SK-MEL-5 (cell line): ENCODE measurements at places on chromosomes 2 and 18.

DNA sequence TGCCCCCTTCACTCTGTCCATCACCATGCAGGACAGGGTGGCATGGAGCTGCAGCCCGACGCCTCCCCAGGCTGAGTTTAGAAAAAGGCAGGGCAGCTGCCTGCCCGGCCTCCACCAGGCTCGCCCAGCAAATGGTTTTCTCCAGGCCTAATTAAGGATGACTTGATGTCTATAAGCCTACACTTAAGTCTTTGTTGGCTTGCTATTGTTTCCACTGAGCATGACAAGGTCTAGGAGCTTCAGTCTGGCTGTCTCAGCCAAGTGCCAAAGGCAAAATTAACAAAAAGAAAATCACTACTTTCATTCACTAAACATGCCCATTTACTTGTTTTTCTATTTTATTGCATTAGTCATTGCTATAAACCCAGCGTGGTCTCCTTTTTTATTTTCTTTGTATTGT lies 372.2 kb downstream of the INSIG2 start:
- DNase-seq = no peak

DNA sequence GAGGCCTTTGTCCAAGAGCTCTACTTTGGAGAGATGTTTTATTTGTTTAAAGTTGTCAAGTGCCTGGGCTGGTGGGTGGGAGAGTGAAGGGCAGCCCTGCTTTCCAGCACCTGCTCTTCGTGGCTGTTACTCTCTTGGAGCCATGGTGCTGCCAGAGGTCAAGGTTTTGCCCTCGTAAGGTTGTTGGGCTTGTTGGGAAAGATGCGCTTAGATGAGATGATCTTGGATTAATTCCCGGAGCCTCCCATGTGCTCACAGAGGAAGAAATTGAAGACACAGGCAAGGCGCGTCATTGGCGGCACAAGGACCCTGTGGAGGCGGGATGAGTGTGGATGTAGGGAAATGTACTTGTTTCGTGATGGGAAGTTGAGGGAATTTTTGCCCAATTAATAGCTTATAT lies 27.9 kb downstream of the ZCCHC2 start:
- DNase-seq = no peak

- DNase-seq = peak; percentile 47
Measured at GRCh38 chr2:88239781-88240180, 69.6 kb downstream of the THNSL2 start.

- DNase-seq = no peak
Measured at GRCh38 chr2:221109552-221109951, 462.6 kb downstream of the EPHA4 start.

DNA sequence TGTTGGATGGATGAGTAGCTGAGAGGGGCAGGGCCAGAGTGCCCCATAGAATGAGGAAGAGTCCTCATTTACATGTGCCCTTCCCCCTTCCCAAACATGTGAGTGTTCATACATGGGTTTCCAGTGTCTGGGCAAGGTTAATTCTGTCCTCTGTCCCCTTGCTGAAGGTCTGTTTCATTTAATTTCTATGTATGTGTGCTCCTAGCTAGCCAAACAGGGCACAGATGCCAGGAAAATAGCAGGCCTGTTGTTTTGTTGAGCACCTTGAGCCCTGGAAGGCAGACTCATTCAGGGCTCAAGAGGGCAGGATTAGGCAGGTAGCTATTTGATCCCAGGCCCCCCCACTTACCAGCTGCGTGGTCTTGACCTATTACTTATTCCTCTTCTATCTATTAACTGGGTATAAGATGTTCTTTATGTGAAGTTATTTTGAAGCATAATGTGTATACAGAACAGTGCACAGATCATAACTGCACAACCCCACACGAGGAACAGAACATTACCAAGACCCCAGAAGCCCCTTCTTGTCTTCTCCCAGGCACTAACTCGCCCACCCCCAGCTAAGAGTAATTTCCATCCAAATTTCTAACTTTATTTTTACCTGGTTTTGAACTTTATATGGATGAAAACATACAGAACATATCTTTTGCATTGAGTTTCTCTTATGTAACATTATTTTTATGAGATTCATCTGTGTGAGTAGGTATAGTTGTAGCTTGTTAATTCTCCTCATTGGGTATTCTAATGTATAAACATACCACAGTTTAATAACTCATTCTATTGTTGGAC lies 164.3 kb downstream of the RPIA start:
- no peak for DNase-seq

DNA sequence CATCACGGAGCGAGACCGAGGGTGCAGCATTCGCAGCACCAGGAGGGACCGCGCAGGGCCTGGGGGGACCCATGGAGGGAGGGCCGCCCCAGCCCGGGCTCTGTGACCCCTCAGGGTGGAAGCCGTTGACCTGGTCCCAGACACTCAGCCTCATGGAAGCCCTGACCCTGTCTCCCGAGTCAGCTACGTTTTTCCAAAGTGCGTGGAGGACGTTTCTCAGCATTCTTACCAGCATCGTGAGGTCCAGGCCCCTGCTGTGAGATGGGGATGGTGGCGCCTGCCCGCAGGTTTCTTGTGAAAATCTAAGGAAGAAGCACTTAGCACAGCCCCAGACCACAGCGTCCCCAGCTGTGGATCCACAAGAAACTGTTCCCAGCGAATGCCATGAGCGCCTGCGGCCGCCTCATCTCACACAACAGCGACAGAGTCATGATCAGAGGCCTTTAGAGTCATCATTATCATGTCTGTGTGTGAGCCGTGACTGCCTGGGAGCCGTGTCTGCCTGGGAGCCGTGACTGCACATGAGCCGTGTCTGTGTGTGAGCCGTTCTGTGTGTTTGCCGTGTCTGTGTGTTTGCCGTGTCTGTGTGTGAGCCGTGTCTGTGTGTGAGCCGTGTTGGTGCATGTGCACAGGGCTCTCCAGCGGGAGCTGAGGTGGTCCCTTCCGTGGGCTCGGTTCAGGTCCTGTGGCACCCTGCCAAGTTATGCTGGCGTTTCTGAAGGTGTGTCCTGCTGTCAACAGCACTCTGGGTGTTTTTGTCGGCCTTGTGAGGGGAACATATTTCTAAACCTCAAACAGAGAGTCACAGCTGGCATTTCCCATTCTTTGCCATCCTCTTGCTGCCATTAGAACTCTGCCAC lies 49.2 kb upstream of the KCNG2 start:
- DNase-seq = no peak

DNA sequence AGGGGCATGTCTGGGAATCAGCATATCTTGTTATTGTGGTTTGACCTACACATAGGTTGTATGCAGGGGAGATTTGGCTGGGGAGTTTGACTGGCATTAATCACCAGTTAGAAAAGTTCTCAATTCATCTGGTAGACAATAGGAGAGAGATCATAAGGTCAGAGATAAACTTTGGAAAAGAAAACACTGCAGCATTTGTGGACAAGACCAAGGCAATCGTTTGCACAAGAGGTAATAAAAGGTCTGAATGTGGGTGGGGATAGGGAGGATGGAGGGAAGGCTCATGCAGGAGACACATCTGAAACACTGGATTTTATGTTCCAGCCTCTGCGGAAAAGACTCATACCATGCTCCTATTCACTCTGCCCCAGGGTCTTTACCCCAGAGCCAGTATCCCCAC lies 136.9 kb downstream of the MAIP1 start:
- no peak for DNase-seq

DNA sequence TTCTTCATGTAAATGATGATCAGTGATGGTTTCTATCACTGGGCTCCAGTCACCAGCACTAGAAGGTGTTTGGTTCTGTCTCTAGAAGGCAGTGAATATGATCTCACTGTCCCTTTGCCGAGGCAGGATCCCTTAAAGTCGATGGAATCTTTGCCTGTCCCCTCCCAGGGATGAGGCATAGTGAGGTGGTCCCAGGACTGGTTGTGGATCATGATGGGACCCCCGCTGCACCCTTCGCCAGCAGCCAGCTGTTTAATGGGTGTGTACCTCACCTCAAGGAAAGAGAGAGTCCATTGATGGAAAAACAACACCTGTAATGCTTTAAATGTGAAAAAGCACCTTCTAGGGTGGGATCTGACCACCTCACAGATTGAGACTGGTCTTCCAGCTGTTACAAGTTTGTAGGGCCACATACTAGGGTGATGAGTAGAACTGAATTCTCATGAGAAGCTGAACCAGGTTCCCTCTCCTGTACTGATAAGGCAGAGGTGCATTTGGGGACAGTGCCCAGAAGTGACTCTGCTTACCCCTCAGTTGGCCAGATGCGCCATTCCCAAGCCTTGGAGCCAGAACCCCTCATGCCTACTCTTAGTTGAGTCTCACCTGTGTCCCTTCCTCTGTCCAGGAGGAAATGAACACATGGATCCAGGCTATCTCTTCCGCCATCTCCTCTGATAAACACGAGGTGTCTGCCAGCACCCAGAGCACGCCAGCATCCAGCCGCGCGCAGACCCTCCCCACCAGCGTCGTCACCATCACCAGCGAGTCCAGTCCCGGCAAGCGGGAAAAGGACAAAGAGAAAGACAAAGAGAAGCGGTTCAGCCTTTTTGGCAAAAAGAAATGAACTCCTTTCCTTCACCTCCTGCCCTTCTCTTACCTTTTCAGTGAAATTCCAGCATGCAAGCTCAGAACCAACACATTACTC lies 55.5 kb upstream of the EML6 start:
- DNase-seq = no peak

GRCh38 chr2:34123996-34124785 lies 525.1 kb upstream of the FAM98A start:
- no peak for DNase-seq

DNA sequence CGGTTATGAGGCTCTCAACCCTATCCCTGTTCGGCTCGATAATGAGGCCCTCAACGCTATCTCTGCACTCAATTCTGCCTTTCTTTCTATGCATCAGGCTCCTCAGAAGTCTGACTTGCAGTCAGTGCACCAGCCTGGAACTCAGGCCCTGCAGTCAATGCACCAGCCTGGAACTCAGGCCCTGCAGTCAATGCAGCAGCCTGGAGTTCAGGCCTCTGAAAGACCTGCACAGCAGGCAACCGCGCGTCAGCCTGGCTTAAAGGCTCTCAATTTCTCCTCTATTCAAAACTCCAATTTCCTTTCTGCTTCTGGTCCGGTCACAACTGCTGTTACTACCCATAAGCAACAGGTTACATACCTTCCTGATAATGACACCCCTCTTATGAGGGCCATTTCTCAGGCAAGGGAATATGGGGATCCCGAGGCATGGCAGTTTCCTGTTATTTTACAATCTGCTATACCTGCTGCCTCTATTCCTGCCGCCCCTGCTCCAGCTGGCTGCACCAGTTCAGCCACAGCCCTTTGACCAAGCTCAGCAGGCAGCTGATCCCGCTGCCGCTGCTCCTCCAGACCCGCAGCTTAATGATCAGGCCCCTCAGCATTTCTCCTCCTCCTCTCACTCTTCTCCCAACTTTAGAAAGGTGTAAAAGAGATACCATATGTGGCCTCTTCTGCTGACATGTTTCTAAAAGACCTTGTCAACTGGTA lies 933.6 kb upstream of the FANCL start:
- no peak for DNase-seq

- no peak for DNase-seq
Measured at GRCh38 chr2:39504790-39505335, 67.8 kb upstream of the MAP4K3 start.

DNA sequence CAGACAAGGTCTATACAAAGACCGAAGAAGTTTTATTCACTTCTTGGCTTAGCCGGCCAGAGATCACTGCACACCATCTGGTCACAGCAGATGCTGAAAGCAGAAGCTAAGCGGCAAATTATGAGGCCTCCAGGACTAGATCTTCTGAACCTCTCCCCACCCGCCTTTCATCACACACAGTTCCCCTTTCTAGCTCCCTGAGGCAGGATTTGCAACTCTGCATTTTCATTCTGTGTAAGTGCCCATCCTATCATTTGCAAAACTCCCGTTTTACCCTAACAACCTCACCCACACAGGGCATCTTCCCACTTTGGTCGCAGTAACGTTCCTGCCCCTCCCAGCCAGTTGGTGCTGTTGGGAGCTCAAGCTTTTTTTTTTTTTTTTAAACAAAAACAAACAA lies 3.1 kb upstream of the MOB1A start:
- no peak for DNase-seq

DNA sequence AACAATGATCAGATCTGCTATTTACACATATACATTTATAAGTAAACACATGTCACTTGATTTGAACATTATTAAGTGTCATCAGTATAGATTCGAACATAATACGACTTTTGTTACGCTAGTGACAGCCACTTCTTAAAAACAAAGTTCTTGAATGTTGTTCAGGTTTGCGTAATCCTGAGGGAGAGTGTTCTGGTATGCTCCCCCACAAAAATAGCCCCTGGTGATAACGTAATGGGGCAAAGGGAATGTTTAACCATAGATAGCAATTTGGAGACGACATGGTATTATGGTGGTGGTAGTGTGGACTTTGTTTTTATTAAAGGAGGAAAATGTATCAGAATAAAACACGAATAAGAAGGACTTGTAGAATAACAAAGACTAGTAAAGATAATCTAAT lies 90.6 kb downstream of the PLEKHM3 start:
- no peak for DNase-seq

DNA sequence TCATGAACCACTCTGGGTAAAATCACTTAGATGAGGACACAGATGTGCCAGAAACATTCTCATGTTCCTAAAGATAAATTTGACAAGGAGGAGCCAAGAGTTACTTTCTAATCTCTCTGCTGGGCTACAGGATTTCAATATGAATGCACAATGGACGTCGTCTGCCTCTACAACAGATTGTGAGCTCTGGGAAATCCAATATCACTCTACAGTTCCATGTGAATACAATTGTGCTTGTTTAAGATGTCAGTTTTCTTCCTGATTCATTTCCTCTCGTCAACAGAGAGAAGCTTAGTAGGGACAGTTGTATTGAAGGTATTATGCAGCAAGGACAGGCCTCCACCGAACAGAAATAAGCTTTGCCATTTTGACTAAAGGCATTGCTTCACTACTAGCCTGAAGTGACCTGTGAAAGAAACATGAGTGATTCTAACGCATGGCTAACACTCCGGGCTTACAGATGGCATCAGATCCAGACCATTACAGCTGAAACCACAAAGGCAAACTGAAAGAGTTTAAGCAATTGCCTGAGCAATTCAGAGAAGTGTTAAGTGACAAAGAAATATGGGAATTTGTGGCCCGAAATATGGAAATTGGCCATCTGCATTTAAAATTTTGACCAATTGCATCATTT lies 1591.5 kb downstream of the LRP1B start:
- DNase-seq = no peak

DNA sequence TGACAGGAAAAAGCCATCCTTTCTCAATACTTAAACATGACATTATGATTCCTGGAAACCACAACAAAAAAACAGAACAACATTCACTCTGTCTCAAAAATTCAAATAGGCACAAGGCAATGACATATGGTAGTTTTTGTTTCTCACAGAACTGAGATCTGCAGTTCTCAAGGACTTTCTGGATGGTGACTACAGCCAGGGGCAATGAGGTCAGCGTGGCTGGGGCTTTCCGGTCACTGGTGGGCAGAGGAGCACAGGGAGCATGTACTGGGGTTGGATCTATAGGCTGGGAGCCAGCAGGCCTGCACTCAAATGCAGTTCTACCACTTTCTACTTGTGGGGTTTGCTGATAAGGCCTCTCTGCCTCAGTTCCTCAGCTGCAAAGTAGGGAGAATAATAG lies 72.0 kb downstream of the CTAGE1 start:
- no peak for DNase-seq

DNA sequence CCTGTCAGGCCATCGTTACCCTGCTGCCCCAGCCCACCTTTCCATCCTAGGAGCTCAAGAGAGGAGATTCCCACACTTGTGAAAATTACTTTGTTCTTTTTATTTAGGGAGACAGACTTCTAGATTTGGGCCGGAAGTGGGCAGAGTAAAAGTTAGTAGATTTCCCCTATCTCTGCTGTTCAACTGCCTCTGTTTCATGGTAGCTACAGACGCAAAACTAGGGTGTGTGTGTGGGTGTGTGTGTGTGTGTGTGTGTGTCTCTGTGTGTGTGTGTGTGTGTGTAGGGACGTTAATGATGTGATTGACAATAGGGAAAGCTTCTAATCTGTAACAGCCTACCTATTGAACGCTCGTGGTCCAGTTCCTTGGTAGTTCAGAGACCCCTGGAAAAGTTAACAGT lies 438 bp downstream of the PSMA8 start:
- no peak for DNase-seq
